Peyer's patch (tissue), 4 donors: ENCODE measurements at places on chromosomes 6 and 20. TPM values are rescaled to one million over a fixed set of nuclear protein-coding genes. Genes with fewer than 3 reads are reported as not detected.

Gene MICA
- 29.6 TPM for total RNA-seq

Gene PANK2
- 53.6 TPM for total RNA-seq

Gene FAM217A
- not detected for total RNA-seq

Gene TMEM200A
- total RNA-seq: 8.7 TPM

Gene RIPPLY2
- total RNA-seq: not detected

Gene ADGB
- total RNA-seq: not detected

Gene ADTRP
- total RNA-seq: 187 TPM

Gene SYTL3
- 4.8 TPM for total RNA-seq

Gene PBOV1
- not detected for total RNA-seq

Gene HLA-DRB5
- 36.3 TPM for total RNA-seq

Gene TSBP1
- not detected for total RNA-seq

Gene OR10C1
- total RNA-seq: not detected

Gene LY6G6D
- total RNA-seq: not detected

Gene USP49
- total RNA-seq: 5.4 TPM

Gene RIMS4
- total RNA-seq: 0.13 TPM

Gene BPI
- not detected for total RNA-seq

Gene C6orf141
- total RNA-seq: 8.2 TPM

Gene TRIM26
- total RNA-seq: 65.9 TPM

Gene RFX6
- 2.0 TPM for total RNA-seq

Gene FRS3
- 6.3 TPM for total RNA-seq

Gene RUNX2
- 2.6 TPM for total RNA-seq

Gene RIPOR3
- 8.2 TPM for total RNA-seq
